Stimulated activated CD8-positive, alpha-beta memory T cell treated with anti-CD3 and anti-CD28 coated beads, Interleukin-7, amount 100 ng/mL, for 24 hours (primary cell): ENCODE measurements at places on chromosomes 4 and X.

DNA sequence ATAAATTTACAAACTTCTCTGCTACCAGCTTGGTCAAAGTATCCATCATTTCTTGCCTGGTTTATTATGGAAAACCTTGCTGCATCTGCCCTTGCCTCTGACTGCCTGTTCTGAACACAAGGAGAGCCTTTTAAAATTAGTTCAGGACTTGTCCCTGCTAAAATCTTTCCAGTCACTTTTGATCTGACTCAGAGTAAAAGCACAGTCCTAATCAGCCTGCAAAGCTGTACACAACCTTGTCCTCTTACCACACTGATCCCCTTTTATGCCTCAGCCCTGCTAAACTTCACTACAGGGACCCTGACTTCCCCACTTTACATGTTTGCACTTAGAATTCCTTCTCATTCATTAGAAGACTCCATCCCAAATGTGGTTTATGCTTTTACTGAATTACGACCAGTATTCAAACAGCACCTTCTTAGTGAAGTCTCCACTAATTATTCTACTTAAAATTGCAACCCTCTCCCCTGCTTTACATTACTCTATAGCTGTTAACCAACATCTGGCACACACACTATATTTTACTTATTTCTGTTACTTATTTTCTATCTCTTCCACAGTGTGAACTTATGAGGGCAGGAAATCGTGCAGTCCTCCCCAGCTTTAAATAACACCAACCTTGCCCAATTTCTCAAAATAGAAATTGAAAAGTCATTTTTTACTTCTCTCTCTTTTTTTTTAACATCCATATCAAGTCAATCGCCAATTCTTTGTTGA is 6.3 kb downstream of the GABRA4 start:
- DNase-seq = no peak

DNA sequence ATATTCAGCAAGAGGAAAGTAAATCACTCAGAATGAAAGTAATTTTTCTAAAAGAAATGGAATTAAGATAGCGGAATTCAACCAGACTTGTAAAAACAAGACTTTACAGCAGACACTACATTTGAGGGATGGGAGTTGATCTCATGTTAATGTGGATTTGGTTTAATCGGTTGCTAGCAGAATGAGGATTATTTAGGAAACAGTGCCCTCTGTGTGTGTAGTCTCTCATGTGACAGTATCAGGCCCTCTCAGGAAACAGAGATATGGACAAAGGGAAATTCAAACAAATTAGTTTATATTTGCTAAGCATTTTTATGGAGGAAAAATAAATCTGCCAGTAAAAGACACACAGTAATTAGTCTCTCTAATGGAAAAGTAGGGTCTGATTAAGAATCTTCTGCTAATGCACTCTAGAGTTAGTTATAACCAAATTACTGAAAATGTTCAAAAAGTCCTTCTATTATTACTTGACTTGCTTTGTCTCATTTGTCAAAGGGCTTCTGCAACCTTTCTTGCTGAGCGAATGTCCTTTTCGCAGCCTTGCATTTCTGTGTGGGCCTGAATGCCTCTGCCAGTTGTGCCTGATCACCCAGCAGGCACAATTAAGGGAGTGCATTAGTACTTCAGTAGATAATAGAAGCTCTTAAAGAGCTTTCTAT is 1282.3 kb upstream of the TENM3 start:
- no peak for DNase-seq

DNA sequence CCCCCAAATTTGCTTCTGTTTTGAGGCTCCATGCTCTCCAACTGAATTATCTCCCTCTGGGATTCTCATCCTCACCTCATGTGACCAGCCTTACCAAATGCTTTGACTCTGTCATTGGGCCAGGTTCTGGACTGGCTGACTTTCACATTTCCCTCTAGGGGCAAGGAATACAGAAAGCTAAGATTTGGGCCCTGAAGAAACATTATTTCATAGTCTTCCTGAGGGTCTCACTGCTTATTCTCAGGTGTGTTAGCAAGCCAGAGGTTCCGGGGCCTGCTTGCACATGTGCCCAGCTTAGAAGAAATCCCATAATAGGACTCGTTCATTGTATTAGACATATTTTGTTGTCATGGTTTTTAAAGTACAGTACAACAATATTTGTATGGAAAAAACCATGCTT is 62.6 kb upstream of the TEX13D start:
- no peak for DNase-seq

GRCh38 chr4:16196482-16197393 is 29.5 kb downstream of the TAPT1 start:
- no peak for DNase-seq

- DNase-seq = no peak
Observed at GRCh38 chr4:159937595-159937994, 834.7 kb downstream of the RAPGEF2 start.

GRCh38 chrX:19670854-19671620 is 155.7 kb upstream of the MAP3K15 start:
- no peak for DNase-seq

- DNase-seq = no peak
Observed at GRCh38 chrX:30577362-30577991, at the start of gene TASL. Gene TASL (minus strand): TSS chrX:30577766. CDS start chrX:30560355, 17,411 bp downstream.

DNA sequence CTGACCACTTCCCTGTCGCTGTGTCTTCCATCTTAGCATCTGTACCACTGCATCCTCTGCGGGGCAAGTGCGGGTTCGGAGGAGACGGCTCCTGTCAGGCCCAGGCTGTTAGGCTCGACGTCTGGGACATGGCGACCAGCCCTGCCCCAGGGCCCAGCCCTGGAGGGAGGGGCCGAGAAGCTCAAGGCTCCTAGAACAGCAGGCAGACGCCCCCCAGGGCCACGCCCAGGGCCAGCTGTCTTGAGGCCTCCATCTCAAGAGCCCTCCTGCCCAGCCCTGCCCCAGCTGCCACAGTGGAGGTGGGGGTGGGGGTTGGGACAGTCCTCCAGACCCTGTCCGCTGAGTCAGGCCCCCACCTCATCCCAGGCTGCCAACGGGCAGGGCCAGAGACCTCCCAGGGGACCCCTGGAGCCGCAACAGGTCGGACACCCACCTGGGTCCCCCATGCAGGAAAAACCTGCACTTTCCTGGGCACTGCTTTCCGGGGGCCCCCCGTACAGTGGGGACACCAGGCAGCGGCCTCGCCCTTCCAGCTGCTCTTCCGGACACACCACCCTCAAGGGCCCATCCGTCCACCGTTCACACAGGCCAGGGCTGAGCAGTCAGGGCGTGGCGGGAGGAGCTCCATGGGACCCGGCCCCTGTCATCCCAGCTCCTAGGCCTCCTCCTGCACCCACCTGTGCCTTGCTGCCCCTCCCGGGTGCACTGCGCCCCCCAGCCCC is 83.1 kb downstream of the FAM53A start:
- DNase-seq = no peak

DNA sequence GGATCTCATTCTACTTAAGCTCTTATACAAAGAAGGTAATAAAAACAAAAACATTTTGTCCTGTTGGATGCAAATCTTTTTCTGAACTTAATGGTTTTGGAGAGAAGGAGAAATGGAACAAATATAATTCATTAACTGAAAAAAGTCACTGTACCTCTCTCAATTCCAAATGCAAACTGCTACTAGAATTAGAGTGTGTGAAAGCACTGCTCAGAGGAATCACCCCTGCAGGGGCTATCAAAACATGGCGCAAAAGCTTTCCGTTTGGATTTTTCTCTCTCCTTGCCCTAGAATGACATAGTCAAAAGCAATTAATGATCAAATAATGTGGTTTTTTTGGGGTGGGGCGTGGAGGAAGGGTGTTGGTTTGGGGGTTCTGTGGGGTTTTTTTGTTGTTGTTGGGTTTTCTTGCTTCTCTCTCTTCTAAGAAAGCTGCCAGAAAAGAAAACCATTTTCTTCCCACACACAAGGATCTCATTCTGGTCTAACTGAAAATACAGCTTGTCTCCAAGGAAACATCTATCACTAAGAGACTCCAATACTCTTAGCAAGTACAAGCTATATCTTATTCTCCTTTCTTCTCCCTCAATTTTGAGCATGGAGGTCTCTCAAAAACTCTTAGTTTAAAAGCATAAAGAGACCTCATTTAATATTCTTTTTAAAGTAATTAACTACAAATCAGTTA is 41.6 kb downstream of the USP46 start:
- DNase-seq = no peak

- DNase-seq = no peak
Observed at GRCh38 chr4:41209187-41209586, 5.2 kb downstream of the APBB2 start.

GRCh38 chr4:79872738-79873137 is 200.3 kb downstream of the ANTXR2 start:
- no peak for DNase-seq

GRCh38 chrX:43973249-43974099 is at the start of gene NDP:
Gene NDP (minus strand): TSS chrX:43973390. CDS start chrX:43958645, 14,745 bp downstream.
- DNase-seq = no peak

GRCh38 chr4:67725981-67726380 is 25.0 kb upstream of the UBA6 start:
- no peak for DNase-seq

GRCh38 chr4:88448889-88449288 is 8.0 kb upstream of the HERC5 start:
- no peak for DNase-seq

DNA sequence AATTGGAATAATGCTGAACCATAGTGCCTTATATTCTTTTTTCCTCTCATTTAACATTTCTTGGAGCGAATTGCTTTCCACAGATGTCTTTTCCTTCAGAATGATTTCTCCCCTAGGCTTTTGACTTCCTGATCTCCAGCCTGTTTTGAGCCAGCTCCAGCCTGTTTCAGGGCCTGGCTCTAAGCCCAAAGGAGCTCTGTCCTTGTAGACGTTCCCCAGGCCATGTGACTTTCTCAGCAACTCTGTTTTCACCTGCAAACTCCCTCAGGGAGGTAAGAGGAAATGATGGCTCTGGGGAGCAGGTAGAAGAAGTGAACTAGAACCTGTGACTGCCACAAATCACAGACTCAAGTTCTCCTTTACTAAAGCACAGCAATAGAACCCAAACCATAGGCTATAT is 89.1 kb downstream of the AKAP4 start:
- DNase-seq = no peak

GRCh38 chrX:135185795-135186443 is 14.7 kb upstream of the CT55 start:
- no peak for DNase-seq

GRCh38 chr4:56613101-56613862 is 67.8 kb downstream of the HOPX start:
- no peak for DNase-seq

GRCh38 chr4:22531311-22532019 is 15.6 kb upstream of the ADGRA3 start:
- no peak for DNase-seq

GRCh38 chr4:108114503-108114902 is 54.2 kb downstream of the LEF1 start:
- no peak for DNase-seq

DNA sequence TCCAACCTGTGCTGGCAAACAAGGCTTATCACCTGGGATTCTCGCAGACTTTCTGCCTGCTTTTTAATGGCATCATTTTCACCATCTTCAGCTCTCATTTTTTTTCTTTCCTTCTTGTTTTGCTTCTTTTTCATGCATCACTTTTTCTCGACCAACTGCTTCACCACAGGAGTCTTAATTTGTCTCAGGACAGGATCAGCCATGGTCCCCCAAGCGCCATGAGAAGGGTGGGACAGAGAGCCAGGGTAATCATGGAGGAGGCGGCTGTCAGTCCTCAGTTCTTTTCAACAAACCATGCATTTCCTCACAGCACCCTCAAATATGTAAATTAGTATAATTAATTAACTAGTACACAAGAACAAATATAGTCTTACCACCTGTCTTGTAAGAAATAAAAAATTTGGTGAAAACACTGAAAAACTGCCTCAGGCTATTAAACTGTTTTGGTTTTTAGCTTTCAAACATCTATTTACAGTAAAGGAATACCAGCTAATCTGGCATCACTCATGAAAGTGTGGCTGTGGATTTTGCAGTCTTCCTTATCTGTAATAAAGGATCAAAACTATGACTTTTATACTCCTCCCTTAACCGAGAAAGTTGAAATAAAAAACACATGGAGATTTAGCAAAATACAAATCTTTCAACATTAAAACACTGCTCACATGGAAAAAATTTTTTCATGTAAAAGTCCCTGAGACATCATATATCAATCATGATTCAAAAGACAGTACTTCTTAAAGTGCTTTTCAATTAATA is 19.1 kb downstream of the EIF4E start:
- no peak for DNase-seq

DNA sequence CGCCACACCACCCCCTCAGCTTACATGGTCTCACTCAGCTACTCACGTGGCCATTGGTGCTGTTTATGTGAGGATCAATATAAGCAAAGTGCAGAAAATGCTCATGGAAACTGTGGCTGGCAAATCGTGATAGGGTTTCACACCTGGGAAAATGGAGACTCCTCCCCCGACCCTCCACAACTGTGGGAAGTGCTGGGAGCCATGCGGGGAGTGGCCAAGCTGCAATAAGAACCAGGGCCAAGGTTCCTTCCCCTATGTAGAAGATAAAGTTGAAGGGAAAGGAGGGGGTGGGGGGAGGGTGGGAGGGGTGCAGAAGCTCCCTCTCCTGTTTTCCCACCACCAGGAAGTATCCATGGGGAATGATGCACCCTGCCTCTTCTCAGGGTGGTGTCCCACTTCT is 145.5 kb upstream of the MAMLD1 start:
- no peak for DNase-seq
